ENCODE measurements at places on chromosomes 13 and 19.

DNA sequence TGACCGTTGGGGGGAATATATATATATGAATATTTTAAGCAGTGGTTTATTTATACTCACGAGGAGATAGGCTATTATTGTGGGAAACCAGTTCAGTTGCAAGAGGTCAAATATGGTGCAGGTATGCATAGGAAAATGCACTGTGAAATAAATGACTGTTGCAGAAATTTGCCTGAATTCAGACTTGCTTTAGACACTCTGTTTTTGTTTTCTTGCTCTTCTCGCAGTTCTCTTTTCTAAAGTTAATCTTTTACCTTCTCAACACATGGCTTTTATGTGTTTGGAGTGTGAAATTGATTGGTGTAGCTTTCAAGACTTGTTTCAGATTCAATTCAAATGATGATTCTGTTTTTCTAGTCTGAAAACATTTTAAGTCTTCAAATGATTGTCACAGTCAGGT is 109.7 kb downstream of the LRCH1 start:
- no peak for DNase-seq

GRCh38 chr13:67803118-67803517 is 573.0 kb upstream of the PCDH9 start:
- DNase-seq, result peak; percentile 14

GRCh38 chr19:4352701-4353121 is 9.3 kb downstream of the MPND start:
- DNase-seq, result peak; percentile 59

DNA sequence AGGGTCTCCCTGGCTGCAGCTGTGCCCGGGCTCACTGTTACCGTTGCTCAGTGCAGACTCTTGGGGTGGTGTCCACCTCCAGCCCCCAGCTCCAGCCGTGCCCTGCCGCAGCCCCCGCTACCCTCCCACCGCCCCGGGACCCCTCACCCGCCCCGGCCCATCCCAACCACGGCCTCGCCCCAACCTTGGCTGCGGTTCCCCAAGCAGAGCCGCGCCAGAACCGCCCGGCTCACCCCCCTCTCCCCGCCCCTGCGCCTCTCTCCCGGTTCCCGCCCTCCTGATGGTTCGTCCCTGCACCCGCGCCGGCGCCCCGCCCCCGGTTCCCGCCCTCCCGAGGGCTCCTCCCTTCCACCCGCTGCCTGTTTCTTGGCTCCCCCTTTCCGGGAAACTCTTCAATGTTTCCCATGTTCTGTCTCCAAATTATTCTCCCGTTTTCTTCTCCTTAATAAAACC is 40.3 kb downstream of the ANKRD10 start:
- peak; percentile 59 for DNase-seq

DNA sequence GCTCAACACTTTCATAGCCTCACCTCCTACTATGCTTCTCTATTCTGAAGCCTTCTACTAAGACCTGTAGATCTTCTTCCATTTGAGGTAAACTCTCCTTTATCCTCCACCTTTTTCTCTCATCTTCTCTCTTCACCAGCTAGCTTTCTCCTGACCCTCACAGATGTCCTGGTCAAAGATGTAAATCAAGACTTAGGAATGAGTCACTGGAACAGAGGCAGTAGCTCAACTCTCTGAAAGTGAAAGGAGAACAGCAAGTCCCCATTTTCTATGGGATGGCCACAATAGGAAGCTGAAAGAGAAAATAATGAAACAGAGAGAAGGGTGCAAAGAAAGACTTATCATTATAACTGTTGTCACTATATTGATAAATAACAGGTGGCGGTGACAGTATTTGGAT is 86.1 kb upstream of the DOCK9 start:
- no peak for DNase-seq

DNA sequence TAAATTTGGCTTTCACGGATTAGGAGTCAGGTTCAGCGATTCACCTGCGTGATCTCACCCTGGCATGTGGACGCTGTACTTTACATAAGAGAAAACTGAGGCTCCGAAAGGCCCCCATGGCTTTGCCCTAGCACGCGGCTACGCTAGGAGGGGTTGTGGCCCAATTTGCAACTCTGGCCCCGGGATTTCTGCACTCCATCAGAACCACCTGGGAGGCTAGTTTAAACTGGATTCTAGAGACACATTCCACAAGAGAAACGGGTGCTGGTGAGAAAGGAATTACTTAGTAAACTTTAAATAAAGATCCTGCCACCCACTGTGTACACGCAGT is 6.2 kb downstream of the BCL3 start:
- no peak for DNase-seq

DNA sequence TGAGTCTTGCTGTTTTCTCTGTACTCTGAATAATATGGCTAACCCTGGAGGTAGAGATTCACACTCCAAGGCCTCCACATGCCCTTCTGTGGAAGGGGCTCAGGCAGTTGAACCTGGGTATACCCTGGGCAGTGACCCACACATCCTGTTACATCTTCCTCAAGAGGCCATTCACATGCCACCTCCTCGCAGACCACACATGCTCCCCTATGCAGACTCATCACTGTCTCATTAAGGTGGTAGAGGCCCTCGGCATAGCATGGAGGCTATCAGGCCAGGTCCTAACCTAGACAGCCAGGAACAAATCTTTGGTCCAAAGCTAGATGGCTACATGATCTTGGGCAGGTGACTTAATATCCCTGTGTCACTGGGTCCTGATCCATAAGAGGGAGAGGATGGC is 363.9 kb upstream of the ZNF507 start:
- DNase-seq, result no peak

DNA sequence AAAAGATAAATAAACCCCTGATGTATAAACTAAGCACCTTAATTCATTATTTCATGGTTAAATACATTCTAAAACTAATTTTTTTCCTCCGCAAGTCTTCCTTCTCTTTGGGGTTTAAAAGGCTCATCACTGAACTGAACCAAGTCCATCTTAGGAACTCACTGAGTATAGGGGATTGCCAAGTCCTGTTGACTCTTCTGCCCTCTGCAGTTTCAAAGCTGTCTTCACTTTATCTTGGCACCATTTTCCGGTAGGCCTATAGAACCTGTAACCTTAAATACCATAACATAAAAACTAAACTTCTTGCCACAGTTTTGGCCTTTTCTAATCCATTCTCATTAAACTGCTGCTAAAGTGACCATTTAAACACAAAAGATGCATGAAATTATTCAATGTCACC is 66.5 kb upstream of the USPL1 start:
- DNase-seq, result peak; percentile 14

GRCh38 chr13:113796211-113796963 is 37.4 kb downstream of the TMEM255B start:
- no peak for DNase-seq

DNA sequence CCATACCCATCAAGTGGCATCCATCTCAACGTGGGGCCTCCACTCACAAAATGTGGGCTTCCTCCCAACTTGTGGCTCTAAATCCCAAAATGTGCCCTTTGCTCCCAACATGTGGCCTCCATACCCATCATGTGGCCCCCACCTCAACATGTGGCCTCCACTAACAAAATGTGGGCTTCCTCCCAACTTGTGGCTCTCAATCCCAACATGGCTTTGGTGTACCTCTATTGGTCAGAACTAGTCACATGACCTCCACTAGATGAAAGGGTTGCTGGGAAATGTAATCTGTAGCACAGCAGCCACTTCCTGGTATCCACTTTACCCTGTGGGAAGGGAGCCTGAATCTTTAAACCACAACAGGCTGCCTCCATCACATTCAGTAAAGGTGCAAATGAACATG is 10.1 kb upstream of the ACER1 start:
- no peak for DNase-seq

DNA sequence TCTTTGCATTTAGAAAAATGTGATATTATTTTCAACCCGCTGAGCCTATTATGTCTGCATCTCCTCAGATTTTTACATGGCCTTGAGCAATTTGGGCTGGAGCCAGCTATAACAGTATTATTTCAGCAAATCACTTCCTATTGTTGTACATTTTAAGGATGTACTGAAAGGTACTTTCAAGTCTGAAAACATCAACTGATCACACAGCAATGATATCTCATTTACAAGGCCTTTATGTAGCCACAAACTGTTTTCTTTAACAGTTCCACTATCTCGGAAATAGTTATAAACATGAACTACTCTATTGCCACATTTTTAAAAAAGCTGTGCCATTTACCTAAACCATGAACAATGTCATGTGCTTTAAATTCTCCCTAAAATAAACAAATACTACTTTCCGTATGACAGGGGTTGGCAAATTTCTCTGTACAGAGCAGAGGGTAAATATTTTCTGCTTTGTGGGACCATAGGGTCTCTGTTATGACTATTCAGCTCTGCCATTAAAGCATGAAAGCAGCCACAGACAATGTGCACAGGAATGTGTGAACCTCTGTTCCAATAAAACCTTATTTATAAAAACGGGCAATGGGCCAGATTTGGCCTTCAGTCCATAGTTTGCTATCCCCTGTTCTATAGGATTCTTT is 560.4 kb downstream of the GPC6 start:
- no peak for DNase-seq

GRCh38 chr19:14563989-14564651 is 7.7 kb downstream of the NDUFB7 start:
- no peak for DNase-seq

DNA sequence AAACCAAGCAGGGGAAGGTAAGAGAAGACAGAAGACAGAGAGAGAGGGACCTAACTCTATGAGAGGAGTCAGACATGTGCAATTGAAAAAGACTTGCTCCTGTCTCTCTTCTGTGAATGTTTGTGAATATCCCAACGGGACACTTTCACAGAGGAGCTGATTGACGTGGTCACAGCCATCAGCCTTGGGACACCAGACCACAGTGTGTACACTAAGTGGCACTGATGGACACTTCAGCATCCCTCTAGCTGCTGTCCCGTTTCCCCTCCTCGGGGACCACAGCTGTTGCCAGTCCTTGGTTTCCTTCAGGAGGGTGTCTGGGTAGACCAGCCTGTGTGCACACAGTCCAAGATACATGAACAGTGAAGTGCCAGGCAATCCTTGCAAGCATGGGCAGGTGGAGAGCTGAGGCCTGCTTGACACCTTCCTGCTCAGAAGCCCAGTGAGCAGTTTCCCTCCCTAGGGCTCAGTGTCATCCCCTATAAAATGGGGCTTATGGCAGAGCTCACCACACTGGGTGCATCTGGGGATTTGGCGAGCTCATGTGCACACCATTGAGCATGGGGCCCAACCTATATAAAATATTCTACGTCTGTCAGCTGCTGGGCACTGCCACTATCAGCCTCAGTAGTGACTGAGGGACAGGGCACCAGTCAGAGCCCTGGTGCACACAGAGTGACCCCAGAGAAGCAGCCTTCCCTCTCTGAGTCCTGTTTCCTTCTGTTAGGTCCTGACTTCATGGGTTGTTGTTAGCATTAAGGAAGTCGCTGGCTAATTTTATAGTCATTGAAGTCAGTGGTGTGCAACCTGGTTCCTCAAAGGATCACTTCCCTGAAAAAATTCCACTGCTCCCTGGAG is 4.3 kb upstream of the USF2 start:
- no peak for DNase-seq

- no peak for DNase-seq
Observed at GRCh38 chr13:66137384-66137783, 1092.8 kb downstream of the PCDH9 start.

GRCh38 chr19:49409441-49410029 is 13.7 kb downstream of the PTH2 start:
- no peak for DNase-seq

GRCh38 chr19:28445826-28446225 is 767.1 kb downstream of the UQCRFS1 start:
- peak; percentile 57 for DNase-seq

DNA sequence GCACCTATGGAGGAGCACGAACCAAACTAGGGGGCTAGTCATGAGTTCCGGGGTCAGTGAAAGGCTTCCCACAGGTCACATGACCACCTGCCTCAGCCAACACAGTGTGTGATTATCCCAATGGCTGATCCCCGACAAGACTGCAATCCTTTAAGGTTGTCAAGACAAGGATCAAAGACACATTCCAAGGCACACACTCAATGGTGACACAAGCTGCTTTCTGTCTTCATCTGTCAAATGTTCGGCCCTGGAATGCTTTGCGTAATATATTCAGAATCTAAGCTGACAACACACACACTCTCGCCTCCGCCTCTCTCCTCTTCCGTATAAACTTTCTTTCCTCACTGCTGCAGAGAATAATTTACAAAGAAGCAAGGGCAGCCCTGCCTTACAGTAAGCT is 11.7 kb downstream of the RANBP3 start:
- DNase-seq, result peak; percentile 65

DNA sequence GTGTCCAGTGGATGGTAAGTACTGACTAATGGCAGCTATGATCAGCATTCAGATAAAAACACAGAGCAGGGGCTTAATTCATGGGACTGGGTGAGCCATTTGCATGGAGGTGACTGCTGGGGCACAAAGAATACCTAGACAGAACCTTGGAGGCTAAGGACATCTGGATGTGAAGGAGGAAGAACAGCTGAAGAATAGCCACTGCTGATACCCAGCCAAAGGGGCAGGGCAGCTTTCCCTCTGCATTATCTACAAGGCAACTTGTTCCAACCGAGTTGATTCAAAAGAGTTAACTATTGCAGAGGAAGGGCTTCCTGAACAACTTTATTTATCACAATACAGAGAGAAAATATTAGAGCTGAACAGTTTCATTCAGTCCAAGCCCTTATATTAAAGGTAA is 13.1 kb upstream of the THSD1 start:
- DNase-seq, result no peak

GRCh38 chr19:2097203-2097885 is 629 bp downstream of the IZUMO4 start:
- DNase-seq, result no peak

DNA sequence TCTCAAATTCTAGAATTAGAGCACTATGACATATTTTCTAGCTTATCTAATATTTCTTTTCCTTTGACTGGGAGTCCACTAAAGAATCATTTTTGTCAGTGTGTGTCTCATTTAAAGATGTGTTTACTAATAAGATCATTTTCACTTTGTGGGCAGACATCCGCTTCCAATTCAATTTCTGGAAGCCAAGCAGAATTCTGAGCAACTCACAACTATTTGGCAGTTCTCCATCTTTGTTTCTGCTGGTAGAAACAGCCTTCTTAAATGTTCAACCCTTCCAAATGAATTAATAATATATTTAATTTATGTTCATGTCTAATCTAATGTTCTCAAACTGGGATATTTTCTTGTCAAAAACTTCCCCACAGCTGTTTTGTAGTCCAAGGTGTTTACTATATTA is 411.8 kb downstream of the KCTD12 start:
- no peak for DNase-seq

GRCh38 chr13:41428155-41428554 is 29.2 kb upstream of the RGCC start:
- DNase-seq, result no peak

DNA sequence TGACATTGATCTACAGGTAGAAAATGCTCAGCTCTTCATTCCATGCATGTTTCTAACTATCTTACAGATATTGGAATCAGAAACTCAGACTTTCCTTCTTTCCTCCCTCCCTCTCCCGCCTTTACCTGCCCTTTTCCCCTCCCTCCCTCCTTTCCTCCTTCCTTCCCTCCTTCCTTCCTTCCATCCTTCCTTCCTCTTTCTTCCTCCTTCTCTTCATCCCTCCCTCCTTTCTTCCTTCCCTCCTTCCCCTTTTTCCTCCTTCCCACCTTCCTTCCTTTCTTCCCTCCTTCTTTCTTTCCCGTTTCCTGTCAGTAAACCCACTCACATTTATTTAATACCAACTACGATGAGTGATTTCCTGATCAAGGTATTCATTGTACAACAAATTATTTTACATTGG is 113.4 kb upstream of the IRS2 start:
- DNase-seq, result no peak

- no peak for DNase-seq
Observed at GRCh38 chr19:17435218-17435617, 13.2 kb downstream of the TMEM221 start.

Measured in ELF-1 (cell line).